ENCODE measurements at places on chromosomes 2 and 18.

DNA sequence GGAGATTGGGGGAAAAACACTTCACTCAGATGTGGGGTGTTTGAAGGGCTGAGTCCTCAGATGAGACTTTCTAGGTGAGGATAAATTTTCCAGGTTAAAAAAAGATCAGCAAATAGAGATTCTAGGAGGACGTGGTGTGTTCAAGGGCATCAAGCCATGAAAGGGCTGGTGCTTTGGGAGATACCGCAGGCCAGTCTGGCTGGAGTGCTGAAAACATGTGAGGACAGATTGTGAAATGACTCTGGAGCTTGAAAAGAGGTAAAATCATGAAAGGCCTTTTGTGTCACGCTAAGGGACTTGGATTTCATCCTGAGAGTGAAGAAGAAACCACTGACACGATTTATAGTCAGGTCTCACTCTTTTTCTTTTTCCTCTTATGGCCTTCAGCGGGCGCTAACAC lies 320.5 kb downstream of the DPP10 start:
- no peak for DNase-seq

DNA sequence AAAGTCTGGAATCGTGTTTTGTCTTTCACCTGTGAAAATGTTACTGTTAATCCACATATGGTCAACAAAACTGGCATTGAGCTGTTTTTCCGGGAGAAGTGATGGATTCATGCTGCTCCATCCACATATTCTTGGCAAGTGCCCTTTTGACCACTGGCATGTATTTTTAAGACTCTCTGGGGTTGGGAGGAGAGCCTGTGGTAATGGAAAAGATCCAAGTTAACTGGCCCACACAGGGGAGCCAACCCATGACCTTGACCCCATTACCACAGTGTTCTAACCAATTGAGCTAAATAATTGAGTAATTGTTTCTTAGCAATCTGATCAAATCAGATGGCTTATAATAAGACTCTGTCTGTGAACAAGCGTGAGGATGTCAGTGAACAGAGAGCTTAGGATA lies 296.2 kb upstream of the NRP2 start:
- DNase-seq: no peak

DNA sequence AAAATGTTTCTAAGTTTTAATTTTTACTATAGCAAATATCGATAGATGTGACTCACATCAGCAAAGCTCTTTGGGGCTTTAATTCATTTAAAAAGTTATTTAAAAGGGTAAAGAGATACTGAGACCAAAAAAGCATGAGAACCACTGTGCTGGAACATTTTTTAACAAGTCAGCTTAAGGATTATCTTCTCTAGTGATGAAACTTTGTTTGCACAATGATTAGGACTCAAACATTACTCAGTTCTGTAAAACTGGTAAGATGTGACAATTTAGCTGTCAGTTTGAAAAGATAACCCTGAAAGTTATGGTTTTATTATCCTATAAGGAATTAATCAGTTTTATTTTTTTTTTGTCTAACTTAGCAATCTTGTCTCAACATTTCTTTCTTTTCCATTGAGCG lies 301.4 kb downstream of the TSN start:
- no peak for DNase-seq

GRCh38 chr2:195666113-195666712 lies 9.2 kb downstream of the SLC39A10 start:
- DNase-seq: no peak

DNA sequence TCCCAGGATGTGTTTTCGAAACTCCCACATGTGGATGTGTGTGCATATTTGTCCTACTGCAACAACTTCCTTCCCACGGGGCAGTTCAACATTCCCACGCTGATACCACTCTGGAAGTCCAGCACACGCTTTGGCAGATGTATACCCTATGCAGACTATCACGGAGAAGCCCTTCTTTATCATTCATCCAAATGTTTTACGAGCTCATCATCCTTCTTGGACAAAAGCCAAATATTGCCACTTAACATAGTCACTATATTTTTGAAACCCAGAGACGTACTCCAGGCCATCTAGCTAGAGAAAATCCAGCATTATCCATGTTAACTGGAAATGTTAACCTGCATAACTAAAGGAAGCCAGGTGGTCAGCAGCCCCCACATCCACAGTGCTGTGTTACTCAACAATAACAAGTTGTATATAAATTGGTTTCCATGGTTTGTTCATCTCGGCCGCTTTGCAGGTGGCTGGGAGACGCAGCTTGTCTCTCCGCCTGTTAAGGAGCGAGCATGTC lies 131.5 kb downstream of the ZNF532 start:
- DNase-seq: no peak

- no peak for DNase-seq
These were observed 293.3 kb upstream of the PARD3B start for GRCh38 chr2:204251998-204252376.

DNA sequence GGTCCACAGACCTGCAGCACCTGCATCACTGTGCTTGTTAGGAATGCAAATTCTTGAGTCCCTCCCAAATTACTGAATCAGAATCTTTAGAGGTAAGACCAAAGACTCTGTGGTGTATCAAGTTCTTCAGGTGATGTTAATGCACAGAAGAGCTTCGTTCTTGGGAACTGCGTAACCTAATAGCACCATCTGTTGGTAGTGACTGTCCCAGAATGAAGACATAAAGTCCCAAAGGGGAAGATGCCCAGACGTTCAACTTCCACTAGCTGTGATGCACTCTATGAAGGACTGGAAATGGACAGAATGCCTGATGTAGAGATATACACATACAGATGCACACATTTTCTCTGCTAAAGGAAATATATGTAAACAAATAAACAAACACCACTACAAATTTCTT lies 576.0 kb downstream of the LRP1B start:
- DNase-seq: peak; percentile 62

DNA sequence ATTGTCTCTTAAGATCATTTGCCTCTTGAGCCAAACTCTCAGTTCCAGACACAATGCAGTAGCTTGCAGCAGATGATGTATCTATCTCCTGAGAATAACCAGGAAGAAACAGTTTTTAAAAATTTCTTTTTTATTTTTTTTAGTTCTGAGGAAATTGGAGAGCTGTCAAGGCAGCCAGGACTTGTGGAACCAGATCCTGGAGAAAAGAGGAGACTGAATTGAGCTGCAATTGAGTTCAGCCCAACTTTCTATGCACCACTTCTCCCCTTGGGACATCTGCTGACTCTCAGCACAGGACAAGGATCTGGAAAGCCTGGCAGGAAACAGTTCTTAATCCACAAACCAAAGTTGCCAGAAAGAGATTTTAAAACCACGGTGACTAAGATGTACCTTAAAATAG lies 13.5 kb upstream of the CSRNP3 start:
- DNase-seq: no peak
